ENCODE measurements at places on chromosomes 1 and 21.

DNA sequence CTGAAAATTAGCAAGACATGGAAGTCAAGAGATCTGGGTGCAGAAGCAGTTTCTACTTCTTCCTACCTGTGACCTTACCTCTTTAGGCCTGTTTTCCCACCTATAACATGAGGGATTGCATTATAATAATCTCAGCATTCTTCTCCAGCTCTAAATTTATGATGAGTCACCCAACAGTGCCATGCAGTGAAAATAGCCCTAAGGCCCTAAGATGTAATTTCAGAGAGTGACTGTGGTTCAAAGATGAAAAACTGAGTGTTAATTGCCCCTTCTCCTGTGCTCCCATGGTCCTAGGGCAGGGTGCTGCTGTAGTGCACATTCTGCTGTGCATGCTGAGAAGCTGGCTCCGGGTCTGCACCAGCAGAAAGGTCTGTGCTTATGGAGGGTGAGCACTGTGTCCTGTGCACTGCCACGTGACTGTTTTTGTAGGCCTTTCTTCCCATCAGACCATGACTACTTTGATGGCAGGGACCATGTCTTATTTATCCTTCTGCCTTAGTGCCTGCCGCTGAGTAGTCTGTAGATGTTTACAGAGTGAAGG, 29.7 kb downstream of the JUN start:
- DNase-seq = no peak

DNA sequence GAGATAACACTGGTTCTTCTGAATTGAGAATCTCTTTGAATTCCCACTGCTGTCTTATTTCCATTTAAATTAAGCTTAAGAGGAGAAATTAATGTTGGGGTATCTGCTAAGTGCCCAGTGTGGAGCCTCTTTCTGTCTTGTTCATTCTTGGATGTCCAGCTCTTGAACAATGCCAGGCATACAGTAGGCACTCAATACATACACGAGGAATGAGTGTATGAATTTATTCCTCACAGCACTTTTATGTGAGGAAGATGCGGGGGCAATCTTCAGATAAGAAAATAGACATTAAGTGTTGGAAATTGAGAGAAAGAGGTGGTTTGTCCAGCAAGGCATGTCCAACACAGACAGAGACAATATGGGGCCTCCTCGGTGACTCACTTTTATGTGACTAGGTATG, 11.8 kb upstream of the ATF3 start:
- no peak for DNase-seq

- DNase-seq = no peak
These were observed 12.9 kb downstream of the TTC34 start for GRCh38 chr1:2788506-2789163.

GRCh38 chr1:199948587-199949280, 78.8 kb upstream of the NR5A2 start:
- no peak for DNase-seq

GRCh38 chr21:33655588-33656221, 13.4 kb downstream of the ITSN1 start:
- DNase-seq = no peak

- DNase-seq = no peak
These were observed 24.1 kb downstream of the EIF4G3 start for GRCh38 chr1:21152423-21153100.

- DNase-seq = no peak
These were observed 5.7 kb upstream of the FASLG start for GRCh38 chr1:172653015-172653709.

- DNase-seq = peak; percentile 37
These were observed 72.7 kb upstream of the AK4 start for GRCh38 chr1:65075123-65075976.

GRCh38 chr1:1527092-1527816, 13.2 kb downstream of the TMEM240 start:
- no peak for DNase-seq

DNA sequence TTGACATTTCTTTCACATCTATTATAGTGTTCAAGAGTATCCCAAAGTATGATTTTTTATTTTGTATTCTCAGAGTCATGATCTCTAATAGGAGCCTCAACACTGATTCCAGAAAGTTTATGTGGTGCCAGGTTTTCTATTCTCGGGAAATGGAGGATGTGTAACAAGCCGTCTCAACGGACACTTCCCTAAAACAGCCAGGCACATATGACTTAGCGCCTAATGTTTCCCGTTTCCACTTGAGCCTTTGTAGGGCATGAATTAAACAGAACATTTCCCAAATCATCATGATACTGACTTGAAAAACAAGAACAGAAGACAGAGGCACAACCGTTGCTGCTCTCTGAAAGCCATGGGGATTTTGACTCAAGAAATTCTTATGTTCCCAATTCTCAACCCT, 8.0 kb downstream of the CYYR1 start:
- no peak for DNase-seq

DNA sequence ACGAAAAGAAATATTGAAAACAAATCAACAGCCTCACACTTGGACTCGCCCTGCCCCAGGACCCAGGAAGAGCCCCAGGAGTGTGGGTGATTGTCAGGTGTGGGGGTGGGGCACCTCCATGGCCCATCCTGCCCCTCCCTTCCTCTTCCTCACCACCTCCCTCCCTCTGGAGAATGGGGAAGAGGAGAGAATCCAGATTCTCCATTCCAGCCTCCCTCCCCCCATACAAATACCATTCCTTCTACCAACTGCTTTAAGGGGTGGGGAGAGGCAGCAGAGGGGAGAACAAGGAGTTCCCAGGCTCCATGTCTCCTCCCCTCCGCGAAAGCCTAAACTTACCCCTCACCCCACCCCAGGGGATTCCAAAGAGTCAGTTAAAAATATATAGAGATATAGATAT, 36.7 kb downstream of the MEF2D start:
- no peak for DNase-seq

- DNase-seq = no peak
These were observed 4.3 kb upstream of the SPATC1L start for GRCh38 chr21:46188226-46189212.

- no peak for DNase-seq
These were observed 71.4 kb upstream of the ABCG1 start for GRCh38 chr21:42147386-42148020.

GRCh38 chr1:88612292-88612691, 71.8 kb upstream of the PKN2 start:
- DNase-seq = no peak

GRCh38 chr1:24641646-24642151, 1.4 kb upstream of the SRRM1 start:
- DNase-seq = no peak

DNA sequence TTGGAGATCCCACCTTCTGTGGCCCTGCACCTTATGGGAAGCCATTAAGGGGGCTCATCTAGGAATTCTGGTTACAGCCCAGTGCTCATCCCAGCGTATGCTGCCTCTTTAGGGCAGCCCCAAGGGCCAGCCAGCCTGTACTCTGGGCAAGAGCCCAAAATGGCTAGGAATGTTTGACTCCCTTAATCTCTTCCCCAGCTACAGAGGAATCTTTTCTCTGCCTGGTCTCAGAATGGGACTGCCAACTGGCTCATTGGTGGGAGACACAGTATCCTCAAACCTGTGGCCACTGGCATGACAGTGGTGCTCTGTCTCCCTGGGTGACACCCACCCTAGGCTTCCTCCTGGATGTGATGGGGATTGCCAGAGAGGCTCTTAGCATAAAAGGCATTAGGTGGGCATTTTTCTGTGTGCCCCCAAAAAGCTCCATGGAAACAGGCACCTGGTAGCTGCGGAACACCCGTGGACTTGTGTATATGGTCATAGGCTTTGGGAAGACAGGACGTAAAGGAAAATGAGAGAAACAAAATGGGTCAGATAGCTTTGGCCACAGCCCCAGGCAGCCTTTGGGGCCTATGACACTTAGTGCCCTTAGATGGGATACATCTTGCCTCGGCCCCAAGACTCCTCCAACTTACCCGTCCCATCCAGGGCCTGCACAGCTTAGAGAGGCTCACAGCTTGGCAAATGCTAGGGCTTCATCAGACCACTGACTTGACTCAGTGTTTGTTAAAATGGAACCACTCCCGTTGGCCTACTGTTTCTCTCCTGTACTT, 6.9 kb downstream of the TMEM81 start:
- no peak for DNase-seq

DNA sequence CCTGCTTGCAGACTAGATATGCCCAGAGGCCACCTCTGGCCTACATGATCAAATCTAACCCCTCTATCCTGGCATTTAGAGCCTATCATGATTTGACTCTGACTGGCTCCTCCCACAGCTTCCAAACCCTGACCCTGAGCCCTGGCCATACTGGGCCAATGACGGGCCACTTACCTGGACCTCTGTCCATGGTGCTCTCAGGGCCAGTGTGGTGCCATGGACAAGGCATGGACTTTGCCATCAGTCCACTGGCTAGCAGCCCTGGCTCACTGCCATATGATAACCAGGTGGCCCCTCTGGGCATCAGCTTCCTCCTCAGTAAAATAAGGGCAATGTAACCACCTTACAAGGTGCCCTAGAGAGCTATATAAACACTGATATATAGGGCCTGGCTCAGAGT, 713.4 kb downstream of the PTPRU start:
- no peak for DNase-seq

DNA sequence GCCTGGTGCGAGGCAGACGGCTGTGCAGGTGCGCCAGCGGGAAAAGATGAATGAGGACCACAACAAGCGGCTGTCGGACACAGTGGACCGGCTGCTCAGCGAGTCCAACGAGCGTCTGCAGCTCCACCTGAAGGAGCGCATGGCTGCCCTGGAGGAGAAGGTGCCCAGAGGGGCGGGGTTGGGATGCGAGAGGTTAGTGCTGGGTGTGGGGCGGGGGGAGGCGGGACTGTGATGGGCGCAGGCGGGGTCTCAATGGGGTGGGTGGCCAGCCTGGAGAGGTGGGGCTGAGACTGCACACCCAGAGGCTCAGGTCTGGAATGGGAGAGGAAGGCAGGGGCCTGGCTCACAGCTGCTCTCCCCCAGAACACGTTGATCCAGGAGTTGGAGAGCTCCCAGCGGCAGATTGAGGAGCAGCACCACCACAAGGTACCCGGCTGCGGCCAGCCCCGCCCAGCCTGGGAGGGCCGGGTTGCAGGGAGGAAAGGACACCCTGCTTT, 22.3 kb downstream of the PPFIA4 start:
- no peak for DNase-seq

Measured in stimulated activated CD4-positive, alpha-beta T cell treated with anti-CD3 and anti-CD28 coated beads, Interleukin-15, amount 100 ng/mL, for 1 hour (primary cell).